ENCODE measurements at places on chromosomes 11 and 22.

GRCh38 chr22:16866167-16866566 is 41.0 kb upstream of the XKR3 start:
- DNase-seq = no peak

GRCh38 chr11:94145916-94146315 is 17.3 kb downstream of the PANX1 start:
- DNase-seq = no peak

- no peak for DNase-seq
Observed at GRCh38 chr11:132314911-132315455, 944.6 kb downstream of the NTM start.

- DNase-seq = no peak
Observed at GRCh38 chr11:109374032-109374431, 48.0 kb upstream of the C11orf87 start.

DNA sequence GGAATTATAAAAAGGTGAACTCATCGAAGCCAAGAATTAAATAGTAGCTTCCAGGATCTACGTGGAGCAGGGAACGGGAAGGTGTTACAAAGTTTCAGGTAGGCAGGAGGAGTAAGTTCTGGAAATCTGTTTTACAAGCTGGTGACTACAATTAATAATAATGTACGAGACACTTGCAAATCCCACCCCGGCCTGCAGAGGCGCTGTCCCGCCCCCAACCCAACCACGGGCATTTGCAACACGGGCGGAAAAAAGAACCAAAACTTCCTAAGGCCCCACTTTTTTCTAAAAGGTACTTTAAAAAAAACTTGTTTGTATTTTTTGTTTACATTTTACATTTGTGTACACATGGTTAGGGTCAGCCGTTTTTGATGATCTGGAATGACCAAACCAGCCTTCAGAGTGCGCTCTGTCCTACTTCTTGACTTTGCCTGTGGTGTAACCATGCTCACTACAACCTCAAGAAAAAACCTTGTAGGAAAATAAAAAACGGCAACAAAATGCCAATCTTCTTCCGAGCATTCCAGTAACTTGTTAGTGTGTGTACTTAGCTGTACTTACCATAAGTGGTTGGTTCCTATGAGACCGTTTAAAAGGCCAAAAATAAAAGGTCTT is 449.6 kb upstream of the B3GAT1 start:
- no peak for DNase-seq

GRCh38 chr22:36079041-36079440 is 50.4 kb upstream of the RBFOX2 start:
- DNase-seq = no peak

GRCh38 chr11:72975778-72976521 is 161.7 kb downstream of the ATG16L2 start:
- no peak for DNase-seq

- DNase-seq = no peak
Observed at GRCh38 chr11:104390651-104391050, 226.7 kb upstream of the PDGFD start.

DNA sequence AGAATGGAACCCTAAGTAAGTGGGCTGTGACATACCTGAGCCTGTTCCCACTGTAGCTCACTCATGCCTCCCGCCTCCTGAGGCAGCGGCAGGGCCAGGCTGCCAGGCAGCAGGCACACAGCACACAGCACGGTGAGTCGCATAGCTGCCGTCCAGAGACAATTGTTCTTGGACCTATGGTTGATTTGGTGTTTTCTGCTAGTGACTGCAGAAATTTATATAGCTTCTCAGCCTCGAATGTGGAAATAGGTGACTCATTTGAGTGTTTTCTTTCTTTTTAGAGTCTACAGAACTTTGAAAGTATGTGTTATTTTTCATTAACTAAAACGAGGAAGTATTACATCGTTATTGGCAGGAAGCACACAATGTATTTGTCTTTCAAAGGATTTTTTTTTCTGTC is at the start of gene MMP7:
Gene MMP7, minus strand, starts transcription at position 190 of the 400 bp plus-strand sequence. Its CDS starts 47 bp downstream, at position 143.
- DNase-seq = no peak

GRCh38 chr11:30422447-30423278 is 99.8 kb downstream of the ARL14EP start:
- no peak for DNase-seq

DNA sequence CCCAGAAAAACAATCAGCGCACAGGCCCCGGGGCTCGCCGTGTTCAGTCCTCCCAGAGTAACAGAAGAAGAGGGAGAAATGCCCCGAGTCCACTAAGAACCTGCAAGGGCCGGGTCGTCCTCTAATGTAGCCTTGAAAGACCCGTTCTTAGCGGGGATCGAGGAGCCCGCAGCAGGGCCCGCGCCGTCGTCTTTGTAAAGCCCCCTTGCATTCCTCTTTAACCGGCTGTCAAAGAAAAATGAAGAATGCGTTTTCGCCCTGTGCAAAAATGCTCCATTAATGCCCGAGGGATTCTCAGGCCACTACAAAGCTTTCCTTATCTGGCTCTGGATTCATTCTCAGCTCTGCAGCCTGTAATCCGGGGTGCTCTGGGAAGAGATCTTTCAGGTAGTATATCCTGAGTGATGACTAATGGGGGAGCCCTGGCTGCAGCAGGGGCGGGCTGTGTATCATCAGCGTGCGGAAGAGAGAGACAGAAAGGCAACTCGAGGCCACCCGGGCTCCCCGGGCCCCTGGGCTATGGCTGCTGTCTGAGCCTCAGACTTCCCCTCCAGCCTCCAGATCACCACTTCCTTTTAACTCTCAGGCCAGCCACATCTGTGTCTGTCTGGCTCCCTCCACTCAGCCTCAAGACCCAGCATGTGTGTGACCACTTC is 78.2 kb downstream of the FBLN1 start:
- no peak for DNase-seq

DNA sequence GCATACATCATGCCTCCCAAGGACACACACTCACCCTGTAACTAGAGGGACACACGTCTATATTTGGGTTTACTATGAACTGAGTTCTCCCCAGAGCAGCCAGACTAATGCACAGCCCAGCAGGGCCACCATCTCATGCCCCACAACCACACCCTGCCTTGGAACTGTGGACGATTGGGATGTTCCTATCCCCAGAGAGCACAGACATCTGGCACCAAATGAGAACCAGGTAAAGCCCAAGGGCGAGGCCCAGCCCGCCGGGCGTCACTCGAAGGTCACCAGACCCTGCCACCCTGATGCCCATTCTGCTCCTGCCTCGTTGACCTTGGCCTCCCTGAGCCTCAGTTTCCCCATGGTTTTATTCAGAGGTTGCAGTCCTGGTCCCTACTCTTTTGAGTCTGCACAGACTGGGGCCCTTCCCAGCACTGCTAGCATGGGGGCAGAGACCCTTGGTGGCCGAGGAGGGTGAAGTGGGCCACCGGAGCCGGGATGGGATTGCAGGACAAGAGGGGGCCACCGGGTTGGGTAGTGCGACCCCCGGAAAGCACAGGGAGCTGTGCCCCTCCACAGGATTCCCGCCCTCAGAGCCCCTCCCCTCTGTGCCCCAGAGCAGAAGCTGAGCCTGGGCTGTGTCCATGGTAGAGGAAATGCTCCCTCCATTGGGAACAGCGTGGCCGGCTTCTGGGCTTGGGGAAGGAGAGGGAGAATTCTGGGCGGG is 56.8 kb downstream of the IGLL5 start:
- no peak for DNase-seq

DNA sequence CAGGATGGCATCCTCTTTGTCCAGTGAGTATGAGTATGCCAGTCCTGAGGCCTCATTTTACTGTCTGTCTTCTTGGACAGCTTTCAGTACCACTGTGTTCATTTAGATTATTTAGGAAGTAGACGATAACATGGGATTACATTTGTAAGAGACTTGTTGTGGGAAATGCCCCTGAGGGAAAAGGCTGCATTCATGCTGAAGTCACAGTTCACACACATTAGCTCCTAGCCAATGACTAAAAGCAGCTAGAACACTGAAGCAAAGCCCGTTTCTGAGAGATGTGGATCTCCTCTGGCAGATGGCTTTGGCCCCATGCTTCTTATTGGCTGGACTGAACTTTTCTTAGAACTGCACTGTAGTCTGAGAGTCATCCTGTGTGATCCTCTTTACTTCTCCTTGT is 242.4 kb downstream of the FAM76B start:
- DNase-seq = no peak

DNA sequence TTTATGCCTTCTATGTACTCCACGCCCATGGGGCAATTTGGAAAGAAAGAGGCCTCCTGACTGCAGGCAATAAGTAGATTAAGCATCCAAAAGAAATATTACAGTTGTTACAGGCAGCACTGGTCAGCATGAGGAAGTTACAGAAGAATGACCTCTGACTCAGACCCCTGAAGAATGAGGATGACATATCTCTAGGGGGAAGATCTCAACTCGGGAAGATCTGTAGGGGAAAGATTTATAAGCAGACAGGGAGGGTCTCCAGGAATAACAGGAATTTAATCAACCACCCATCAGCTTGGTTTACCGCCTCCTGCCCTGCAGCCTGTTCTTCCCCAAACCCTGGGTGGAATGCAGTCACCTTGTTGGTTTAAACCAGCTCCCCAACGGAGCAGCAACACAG is 58.0 kb downstream of the RCN1 start:
- no peak for DNase-seq

- DNase-seq = no peak
Observed at GRCh38 chr11:72953637-72954036, 139.4 kb downstream of the ATG16L2 start.

DNA sequence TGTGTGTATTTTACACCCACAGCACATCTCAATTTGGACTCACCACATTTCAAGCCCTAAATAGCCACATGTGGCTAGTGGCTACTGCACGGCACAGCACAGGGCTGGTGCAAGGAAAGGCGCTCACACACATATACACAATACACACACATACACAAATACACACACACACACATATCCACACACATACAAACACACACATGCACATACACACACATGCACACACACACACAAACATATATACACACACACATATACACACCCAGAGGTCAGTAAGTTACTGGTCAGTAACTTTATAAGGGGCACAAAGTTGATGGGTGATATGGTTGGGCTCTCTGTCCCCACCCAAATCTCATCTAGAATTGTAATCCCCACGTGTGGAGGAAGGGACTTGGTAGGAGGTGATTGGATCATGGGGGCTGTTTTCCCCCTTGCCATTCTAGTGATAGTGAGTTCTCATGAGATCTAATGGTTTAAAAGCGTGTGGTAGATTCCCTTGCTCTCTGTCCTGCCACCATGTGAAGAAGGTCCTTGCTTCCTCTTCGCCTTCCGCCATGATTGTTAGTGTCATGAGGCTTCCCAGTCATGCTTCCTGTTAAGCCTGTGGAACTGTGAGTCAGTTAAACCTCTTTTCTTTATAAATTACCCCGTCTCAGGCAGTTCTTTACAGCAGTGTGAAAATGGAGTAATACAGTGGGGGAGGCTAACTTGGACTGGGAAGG is 37.6 kb upstream of the DKK3 start:
- no peak for DNase-seq

DNA sequence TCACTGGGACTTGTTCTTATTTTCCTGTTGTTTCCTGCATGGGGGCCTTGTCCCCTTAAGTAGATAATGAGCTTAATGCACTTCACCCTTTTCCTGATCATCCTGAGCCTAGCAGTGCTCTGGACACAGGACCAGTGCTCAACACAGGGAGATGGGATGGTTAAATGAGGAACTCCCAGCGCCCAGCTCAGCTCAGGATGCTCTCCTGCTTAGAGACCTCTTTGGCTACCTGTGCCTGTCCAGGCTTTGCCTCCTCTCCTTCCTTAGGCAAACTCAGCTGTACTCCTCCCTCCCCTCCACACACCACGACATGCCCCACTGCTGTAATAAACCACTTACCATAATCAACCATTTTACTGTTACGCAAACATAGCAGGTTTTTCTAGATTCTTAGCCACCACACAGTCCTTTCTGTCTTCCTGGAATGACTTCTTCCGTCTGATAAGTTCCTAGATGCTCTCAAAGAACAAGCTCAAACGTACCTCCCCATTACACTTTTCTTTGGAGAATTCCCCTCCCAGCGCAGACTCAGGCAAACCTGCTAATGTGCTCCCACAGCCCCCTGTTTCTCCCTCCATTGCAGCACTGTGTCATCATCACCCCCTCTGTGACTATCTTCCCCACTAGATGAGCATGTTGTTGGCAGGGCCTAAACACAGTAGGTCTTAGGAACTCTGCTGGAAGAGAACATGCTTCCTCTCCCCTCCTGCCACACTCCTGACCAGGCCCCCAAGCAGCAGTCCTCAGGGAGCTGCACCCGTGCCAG is 113.6 kb downstream of the MICAL2 start:
- DNase-seq = peak; percentile 68

GRCh38 chr11:1226986-1227550 is 4.2 kb downstream of the MUC5B start:
- DNase-seq = peak; percentile 10

GRCh38 chr11:71247551-71248250 is 4.7 kb downstream of the SHANK2 start:
- no peak for DNase-seq

GRCh38 chr11:124934862-124935547 is 842 bp downstream of the HEPACAM start:
- no peak for DNase-seq

GRCh38 chr11:45859661-45860140 is 12.4 kb downstream of the CRY2 start:
- no peak for DNase-seq

DNA sequence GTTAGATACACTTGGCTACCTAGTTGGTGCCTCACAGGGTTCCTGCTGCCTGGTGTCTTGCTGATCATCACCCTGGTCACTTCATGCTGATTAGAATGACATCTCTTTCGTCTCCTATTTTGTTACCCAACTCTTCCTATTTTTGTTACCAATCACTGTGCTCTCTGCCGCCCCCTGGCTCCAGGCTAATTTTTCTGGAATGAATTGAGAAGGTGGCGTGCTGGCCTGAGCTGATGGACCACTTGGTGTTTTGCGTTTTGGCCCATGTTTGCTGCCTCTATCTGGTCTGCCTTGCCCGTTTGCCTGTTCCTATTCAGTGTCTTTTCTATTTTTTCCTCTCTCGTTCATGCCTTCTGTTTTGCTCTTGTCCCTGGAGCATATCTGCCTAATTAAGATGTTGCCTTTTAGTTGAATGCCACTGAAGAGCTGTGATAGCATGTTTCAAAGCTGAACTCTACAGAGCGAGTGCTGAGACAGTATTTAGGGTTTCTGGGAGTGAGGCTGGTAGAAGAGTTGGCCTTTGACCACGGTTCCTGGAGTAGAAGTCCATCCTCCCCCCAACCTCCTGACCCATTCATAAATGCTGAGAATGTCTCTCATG is 5.9 kb upstream of the ATF4 start:
- DNase-seq = no peak

GRCh38 chr11:43916621-43917020 is 25.8 kb upstream of the C11orf96 start:
- no peak for DNase-seq

DNA sequence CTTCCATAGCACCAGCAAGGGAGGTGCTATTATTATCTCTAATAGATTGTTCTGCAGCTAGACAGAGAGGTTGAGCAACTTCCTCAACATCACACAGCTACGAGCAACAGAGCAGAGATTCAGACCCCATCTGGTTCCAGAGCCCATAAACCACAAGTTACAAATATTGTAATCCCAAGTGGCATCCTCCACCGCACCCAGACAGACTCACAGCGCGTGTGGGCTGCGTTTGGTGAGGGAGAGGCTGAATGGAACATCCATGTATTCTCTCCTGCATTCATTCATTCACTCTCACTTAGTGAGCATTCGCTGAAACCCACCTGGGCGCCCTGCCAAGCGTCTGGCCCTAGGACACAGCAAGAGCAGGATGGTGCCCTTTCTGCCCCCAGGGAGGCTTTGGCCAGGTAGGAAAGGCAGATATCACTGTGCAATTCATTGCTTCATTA is 33.5 kb downstream of the LIF start:
- no peak for DNase-seq

Data from D721Med (cell line).